ENCODE measurements at places on chromosomes 11 and 22.

GRCh38 chr11:93073026-93073425, 103.6 kb downstream of the MTNR1B start:
- no peak for DNase-seq

- no peak for DNase-seq
These were observed 368.6 kb downstream of the OPCML start for GRCh38 chr11:133163463-133164419.

DNA sequence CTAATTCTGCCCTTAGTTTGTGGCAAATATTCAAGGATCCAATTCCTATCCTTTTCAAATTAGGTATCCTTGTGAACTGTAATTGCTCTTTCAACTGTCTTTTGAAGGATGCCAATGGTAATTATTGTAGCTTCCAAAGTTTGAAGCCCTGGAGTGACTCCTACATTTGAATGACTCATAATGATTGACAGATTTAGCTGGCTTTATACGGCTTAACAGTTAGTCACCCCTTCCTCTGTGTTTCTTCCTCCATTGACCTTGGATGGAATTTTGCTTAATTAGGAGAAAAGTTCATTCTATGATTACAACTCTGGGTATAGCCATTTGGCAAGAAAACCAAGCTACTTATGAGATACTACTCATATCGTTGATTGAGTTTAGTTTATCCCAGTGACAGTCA, 639.3 kb upstream of the KIRREL3 start:
- DNase-seq, result no peak

GRCh38 chr11:2778630-2779498, 79.1 kb upstream of the KCNQ1OT1 start:
- no peak for DNase-seq

DNA sequence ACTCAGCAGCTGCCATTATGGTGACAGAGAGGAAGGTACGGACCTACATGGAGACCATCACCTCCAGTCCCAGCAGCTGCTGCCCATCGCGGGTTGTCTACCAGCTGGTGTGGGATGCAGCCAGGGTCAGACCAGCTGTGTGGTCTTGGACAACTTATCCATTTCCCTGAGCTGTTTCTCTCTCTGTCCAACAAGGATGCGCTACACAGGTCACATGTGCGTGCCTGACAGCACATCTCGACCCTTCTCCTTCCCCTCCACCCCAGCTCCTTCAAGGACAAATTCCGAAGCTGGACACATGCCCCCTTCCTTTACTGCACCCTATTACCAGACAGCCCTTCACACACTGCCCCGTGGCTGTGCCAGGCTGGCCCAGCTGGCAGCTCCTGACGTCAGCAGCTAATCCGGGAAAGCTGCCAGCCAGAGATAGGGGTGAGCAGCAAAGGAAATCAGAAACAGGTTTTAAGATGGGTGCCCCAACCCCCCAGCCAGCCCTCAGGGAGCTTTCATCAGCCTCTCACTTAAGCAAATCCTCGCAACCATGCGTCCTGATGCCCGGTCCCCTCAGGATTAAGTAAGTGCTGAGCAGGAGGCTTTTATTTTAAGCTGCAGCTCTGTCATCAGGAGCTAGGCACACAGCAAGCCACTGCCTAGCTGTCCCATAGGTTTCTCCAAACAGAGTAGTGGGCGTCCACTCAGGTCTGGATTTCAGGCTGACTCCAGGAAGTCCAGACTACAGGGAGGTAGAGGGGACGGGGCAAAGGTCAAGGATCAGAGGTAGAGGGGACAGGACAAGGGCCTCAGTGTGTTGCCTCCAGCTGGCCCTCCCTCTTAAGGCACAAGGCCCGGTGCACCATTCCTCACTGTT, 20.3 kb downstream of the TEF start:
- no peak for DNase-seq

- DNase-seq, result no peak
These were observed at the start of gene SRSF8 for GRCh38 chr11:95066716-95067038. Gene SRSF8 (plus strand): TSS chr11:95066919. CDS start chr11:95067227, 308 bp downstream.

DNA sequence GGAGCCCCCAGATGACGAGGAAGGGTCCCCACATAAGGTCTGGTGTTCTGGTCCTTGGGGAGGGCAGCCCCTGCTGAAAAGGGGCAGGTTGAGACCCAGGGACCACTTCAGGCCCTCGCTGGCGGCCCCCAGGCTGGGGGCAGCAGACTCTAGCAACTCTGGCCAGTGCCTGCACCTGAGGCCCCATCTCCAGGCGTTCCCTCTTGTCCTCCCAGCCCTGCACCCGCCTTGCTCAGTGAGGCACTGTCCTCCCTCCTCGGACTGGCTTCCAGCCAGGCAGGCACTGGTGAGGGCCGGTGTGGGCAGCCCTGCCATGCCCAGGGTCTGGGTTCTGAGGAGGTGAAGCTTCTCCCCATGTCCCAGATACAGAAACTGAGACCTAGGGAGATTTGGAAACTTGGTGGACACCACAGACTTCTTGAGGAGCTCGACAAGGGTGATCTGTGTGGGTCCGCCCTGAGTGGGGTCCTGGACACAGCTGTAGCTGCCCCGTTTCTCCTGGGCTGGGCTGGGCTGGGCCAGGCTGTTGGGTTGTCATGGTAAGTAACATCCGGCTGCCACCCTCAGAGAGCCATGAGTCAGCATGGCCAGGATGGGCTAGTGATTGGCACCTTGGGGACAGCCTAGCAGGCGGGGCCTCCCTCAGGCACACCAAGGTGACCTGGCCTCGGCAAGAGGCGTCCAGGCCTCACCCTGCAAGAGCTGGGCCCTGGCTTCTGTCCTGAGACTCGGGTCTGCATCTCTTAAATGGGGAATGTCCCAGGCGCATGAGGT, 11.1 kb upstream of the PHLDA2 start:
- DNase-seq, result peak; percentile 56

GRCh38 chr22:49368976-49369725, 458.5 kb downstream of the BRD1 start:
- no peak for DNase-seq

DNA sequence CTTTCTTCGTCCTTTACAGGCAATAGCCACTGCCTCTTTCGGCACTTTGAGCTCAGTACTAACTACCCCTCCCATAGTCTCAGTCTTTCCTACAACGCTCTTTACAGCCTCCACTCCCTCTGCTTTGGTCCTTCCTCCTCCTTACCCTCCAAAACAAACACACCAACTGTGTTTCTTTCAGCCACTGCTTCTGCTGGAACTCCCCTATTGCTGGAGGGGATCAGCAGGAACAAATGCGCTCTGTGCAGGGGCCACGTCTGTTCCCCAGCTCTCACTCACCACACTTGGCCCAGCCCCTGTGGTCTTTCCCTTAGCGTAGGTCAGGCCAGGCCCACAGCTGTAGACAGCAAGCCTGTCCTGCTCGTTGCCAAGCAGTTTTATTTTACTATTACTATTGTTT, 42.3 kb downstream of the PC start:
- no peak for DNase-seq

DNA sequence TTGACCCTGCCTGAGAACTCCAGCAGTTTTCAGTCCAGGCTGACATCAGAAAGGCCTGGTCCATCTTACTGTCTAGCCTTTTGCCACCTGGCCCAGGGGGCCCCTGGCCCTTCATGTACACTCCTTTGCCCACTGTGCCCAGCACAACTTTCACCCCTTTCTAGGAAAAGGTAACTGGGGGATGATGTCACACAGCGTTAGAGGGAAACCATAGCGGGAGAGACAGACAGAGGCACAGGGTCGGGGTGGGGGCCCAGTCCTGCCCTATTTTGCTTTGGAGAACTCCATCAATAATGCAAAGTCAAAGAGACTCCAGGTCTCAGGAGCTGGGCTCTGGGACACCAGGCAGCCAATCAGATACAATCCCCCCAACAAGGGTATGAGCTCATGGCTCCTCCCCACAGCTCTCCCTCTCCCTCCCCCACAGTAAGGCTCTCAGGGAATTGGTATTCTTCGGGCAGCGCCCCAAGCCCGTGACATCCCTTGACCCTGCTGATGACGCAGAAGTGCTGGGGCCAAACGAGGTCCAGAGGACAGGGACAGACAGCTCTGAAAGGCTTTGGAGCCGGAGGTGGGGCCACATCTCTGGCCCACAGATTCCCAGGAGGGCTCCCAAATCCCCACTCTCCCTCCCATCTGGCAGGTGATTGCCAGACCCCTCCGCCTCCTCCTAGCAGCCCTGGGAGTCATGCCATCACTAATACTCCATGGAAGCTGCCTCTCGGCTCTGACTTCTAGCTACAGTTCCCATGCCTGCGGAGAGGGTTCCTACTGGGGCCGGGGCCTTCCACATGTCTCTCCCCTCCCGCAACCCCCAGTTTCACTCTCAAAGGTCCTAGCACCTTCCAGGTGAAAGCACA, 5.9 kb downstream of the USP2 start:
- no peak for DNase-seq

DNA sequence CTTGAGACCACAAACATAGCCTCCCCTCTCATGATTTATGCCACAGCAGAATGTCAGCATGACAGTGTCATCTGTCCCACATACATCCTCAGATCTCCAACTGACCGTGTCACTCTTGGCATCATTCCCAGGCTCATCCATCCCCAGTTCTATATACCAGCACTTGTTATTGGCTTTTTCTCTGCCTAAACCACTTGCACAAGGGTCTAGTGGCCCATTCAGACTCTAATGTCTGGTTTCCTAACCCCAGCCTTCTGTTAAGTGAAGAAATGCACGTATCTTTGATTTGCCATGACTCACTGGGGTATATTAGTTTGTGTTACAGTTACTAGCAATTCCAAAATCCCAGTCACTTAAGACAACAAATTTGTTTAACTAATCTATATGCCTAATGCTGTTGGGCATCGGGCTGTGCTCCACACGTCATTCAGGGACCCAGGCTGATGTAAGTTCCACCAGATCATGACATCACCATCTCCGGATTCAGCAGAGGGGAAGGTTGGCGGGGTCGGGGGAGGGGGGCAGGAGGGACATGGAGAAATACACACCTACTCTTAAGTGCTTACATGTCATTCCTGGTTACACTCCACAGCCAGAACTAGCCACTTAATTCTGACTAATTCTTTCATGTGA, 517.4 kb downstream of the BUD13 start:
- DNase-seq, result no peak

DNA sequence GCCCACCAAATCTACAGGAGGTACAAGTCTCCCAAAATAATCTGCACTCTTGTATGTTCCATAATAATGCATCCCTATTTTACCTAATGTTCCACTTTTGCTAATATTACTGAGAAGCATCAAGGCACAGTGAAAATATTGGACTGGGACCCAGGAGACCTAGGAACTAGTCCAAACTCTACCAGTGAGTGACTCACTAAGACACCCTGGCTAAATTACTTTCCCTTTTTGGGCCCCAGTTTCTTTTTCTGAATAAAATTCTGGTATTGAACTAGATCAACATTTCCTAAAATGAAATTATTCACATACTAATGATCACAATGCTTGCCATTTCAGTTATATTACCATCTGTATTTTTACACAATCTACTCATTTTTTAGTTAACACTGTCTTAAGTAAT, 19.6 kb downstream of the THAP12 start:
- no peak for DNase-seq

DNA sequence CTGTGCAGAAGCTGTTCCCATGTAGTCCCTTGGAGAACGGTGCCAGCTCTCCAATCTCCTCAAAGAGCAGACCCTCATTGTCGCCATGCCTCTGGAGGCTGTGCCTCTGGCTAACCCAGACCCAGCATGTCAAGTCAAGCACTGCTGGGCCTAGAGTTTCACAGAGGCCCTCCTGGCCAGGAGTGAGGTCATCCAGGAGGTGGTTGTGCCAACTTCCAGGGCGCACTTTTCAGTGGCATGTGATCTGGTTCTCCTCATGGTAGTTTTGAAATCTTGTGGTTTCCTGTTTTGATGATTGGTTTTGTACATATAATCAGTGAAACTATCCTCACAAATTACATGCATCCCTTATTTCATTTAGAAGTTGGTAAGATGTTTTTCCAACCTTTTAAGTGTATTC, 78.9 kb downstream of the PPFIBP2 start:
- no peak for DNase-seq

DNA sequence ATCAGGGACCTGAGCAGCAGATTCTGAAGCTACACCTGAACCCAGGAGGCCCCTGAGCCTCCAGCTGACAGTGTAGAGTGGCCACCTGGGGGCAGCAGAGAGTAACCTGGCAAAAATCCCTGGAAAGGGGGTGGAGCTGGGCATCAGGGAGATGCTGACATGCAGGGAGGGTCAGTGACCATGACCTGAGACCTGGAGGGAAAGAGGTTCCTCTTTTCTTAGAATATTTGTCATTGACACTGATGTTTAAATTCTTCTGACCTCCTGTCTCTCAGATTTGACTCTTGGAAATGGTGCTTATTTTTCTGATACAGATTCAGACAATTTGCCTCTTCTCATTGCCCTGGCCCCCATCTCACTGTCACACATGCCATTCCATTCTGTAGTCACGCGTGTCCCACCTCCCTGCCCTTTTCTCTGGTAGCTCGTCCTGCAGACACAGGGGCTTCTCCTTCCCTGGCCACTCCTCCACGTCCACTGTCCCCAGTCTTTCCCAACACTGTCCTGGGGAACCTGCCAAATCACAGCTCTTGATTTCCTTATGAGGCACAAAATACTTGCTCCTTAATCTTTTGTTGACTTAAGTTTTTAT, 117.2 kb upstream of the IGLL5 start:
- peak; percentile 60 for DNase-seq

DNA sequence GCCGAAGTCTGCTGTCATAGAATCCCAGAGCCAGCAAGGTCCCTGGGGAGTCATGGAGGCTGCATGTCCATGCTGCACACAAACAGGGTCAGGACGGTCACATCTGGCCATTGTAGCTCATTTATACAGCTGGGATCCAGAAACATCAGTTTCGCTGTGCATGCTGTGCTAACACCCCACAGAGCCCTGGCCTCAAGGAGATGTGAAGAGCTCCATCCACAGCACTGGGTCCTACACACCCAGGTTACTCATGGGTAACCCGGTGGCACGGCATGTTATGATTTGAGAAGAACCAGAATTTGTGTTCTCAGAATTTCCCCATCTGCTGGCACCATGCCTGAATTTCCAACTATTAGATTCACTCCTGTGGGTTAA, 146.3 kb upstream of the ARHGAP20 start:
- DNase-seq, result no peak

DNA sequence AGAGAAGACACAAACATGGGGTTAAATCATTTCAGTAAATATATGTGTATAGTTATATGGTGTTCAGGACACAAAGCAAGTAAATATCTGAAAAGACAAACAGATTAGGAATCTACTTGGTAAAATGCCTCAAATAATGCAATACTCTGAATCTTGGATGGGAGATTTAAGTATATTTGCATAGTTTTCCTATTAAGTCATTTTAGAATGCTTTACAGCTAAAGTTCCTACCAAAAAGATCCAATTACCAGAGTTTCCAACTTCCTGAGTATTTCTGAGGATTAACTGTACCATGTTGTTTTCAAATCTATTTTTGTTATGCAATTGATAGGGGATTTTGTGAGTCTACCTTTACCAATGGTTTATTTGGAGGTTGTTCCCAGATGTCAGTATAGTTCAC, 424.4 kb upstream of the CCDC179 start:
- no peak for DNase-seq

- DNase-seq, result no peak
These were observed 7.1 kb downstream of the RBX1 start for GRCh38 chr22:40958299-40958698.

- DNase-seq, result no peak
These were observed 135.4 kb downstream of the ADAMTS15 start for GRCh38 chr11:130583801-130584211.

GRCh38 chr11:122424636-122425035, 230.9 kb upstream of the UBASH3B start:
- DNase-seq, result no peak
